RKO (cell line): ENCODE measurements at places on chromosomes 5 and 9.

DNA sequence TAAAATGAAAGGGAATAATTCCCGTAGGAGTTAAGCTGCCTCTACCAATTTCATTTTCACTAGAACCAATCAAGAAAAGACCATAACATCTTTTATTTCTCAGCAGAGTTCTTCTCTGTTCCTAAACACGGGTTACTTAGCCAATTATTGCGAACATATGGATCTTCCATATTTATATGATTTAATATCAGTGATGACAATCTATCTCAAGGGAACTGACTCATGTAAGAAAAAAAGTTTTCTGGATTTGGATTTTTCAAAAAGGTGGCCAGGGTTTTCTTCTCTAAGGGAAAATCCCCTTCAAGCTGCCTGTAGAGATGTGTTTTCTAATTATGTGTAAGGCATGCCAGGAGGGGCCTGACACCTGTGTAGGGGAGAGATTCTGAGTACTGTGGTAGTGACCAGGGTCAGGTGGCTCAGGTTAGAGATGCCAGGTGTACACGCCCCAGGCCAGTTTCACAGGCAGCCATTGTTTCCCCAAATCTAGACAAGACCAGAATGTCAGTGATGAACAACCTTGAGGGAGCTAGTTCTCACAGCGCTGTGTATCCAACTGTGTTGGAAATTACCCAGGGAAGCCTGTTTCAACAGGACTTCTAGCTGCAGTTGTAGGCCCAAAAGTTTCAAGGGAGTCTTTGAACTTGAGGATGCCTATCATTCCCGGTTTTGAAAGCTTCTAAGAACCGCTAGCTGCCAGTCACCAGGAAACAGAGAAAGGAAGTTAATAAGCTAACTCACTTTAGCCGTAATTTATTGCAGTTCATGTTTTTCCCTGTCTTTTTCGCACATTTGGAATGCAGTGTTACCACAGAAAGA, 572.5 kb upstream of the RGMB start:
- DNase-seq = no peak

GRCh38 chr9:36316049-36316448, 57.8 kb upstream of the GNE start:
- DNase-seq = no peak

GRCh38 chr5:124512236-124512635, 234.2 kb downstream of the ZNF608 start:
- DNase-seq = no peak

GRCh38 chr9:33719581-33720374, 75.6 kb upstream of the PRSS3 start:
- no peak for DNase-seq

- DNase-seq = no peak
Observed at GRCh38 chr5:133334796-133335639, 277.3 kb downstream of the FSTL4 start.

GRCh38 chr9:17723656-17724055, 144.8 kb downstream of the SH3GL2 start:
- DNase-seq = no peak
